ENCODE measurements at places on chromosomes 3 and 15.

DNA sequence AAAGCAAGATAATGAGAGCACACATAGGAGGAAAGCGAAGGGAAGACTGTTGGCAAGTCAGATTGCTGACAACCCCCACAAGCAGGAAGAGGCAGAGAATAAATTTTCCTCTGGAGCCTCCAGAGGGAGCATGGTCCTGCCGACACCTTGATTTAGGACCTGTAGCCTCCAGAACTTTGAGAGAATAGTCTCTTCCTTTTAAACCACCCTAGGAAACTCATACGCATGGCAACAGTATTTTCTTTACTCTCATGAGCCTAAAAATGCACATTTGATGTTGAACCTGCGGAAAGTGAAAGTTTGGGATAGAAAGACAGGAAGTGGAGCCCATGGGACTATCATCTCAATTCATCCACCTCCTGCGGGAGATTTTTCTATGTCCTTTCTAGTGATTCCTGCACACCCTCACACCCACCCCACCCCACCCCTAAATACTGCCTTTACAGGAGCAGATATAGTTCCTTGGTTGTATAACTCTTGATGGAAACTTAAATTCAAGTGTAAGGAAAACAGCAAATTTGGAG is 116.7 kb upstream of the LPP start:
- no peaks in the 10 kb centered on the region for H3K36me3 ChIP-seq
- no peak overlapping the region for H3K27ac ChIP-seq
- DNase-seq: no peak

GRCh38 chr3:111979434-111980038 is 710 bp downstream of the ABHD10 start:
- no peak for DNase-seq
- peaks cover 47% of the 10 kb centered on the region for H3K36me3 ChIP-seq
- peak overlapping the region; percentile 82 for H3K4me3 ChIP-seq
- H3K27me3 ChIP-seq: no peaks in the 10 kb centered on the region
- H3K4me1 ChIP-seq: peaks cover 2% of the 10 kb centered on the region

DNA sequence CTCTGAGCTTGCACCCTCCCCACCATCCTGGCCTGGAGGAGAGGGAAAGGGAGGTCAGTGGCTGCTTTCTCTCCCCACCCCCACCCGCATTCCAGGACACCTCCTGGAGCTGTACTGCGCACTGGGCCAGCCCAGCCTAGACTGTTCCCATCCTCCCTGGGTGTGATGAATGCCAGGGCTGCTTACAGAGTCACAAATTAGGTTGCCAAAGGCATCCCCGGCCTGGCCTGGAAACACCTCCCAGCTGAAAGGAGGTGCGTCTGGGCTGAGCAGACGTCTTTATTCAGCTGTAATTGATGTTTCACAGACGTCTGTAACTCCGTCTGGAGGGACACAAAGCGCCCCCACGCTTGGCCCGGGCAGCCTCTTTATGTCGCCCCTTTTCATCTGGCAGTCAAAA is 47.6 kb downstream of the RHCG start:
- peaks cover 49% of the 10 kb centered on the region for H3K27me3 ChIP-seq
- H3K36me3 ChIP-seq: no peaks in the 10 kb centered on the region
- no peak overlapping the region for H3K27ac ChIP-seq
- no peak for DNase-seq

DNA sequence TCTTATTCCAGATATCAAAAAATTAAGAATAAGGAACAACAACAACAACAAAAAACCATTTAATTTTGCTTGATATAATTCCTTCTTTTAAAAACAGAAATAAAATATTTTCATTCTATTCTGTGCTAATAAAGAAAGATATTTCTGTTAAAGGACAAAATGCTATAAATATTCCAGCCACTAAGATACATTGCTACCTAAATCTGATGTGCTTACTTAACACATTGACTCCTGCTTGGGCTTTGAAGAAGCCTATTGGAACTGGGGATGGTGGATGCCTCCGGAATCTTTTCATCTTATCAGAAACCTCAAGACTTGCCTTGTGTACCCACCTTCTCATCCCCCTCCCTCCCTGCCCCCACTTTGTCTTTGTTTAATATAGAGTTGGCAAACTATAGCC is 320.2 kb downstream of the MEX3B start:
- DNase-seq: no peak
- H3K4me3 ChIP-seq: no peak overlapping the region
- no peaks in the 10 kb centered on the region for H3K36me3 ChIP-seq
- no peak overlapping the region for H3K27ac ChIP-seq
- no peaks in the 10 kb centered on the region for H3K4me1 ChIP-seq

GRCh38 chr15:60704717-60705116 is 225.8 kb upstream of the ICE2 start:
- no peak overlapping the region for H3K27ac ChIP-seq
- DNase-seq: no peak
- peaks cover 2% of the 10 kb centered on the region for H3K4me1 ChIP-seq
- H3K27me3 ChIP-seq: no peaks in the 10 kb centered on the region

DNA sequence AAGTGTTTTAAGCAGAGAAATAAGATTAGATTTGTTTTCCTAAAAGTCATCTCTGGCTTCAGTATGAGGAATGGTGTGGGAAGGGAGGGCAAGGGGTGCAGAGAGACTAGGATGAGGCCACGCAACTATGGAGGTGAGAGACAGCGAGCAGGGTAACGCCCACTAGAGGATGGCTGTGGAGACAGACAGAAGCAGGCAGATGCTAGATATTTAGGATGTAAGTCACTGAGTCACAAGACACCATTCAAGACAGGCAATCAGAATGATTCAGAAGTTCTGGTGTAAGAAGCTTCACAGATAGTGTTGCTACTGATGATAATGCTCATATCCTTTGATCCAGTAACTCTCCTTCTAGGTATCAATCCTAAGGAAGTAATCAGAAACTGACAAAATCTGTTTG is 19.1 kb downstream of the HSPBAP1 start:
- no peak overlapping the region for H3K27ac ChIP-seq
- H3K4me1 ChIP-seq: peaks cover 2% of the 10 kb centered on the region
- H3K4me3 ChIP-seq: no peak overlapping the region
- H3K27me3 ChIP-seq: no peaks in the 10 kb centered on the region

- DNase-seq: no peak
- H3K27ac ChIP-seq: no peak overlapping the region
Observed at GRCh38 chr3:157573780-157574378, 70.7 kb upstream of the VEPH1 start.

DNA sequence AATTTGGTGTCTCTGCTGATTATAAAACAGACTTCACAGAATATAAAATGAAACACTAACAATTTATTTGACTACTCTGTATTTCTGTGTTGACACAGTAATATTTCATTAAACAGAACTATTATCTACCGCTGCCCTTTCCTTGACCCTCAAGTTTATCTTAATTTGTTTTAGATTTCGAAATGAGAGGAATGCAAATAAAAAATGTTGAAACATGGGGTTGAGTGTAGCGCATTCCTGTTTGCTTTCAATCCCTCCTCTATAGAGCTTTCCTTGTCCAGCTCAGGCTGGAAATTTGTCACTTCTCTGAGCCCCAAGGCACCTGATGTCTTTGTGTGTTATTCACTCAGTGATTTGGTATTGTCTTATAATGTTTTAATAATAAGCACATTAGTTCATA is 550.2 kb downstream of the ZBBX start:
- no peak overlapping the region for H3K27ac ChIP-seq
- H3K36me3 ChIP-seq: no peaks in the 10 kb centered on the region
- no peak for DNase-seq
- H3K4me1 ChIP-seq: no peaks in the 10 kb centered on the region

DNA sequence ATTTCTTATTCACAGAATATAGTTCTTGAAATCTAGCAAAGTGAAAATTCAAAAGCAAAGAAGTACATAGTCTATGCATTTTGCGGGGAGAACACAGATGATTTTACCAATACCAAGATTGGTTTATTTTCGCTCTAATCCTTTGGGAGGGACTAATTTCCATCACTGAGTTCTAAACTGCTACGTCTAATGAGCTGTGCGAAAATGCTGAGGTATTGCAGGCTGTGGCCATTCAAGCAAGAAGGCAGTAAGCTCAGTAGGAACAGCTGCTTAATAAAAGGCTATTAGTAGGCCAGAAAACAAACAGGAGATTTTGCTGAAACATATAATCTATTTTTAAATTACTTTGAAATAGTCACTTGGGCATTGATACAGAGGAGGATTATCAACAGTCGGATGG is 379.0 kb downstream of the CNTN4 start:
- no peak overlapping the region for H3K27ac ChIP-seq
- no peak for DNase-seq
- H3K4me1 ChIP-seq: no peaks in the 10 kb centered on the region
- no peak overlapping the region for H3K4me3 ChIP-seq

DNA sequence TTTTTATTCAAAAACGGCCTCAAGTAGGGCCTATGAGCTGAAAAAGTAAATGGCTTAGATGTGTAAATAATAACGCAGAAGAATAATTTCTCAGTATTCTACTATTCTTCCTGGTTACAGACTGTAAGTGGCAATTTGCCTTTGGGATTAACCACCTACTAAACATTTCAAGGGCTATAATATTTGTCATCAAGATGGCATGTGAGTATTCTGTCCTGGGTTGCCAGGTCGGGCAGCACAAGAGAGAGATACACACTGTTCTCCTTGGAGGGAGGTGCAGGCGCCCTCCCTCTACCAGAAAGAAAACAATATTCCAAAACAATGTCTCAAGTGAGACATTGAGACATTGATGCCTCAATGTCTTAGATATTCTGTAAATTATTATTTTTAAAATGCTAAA is 278.4 kb downstream of the OCA2 start:
- H3K4me3 ChIP-seq: no peak overlapping the region
- H3K36me3 ChIP-seq: no peaks in the 10 kb centered on the region
- no peak overlapping the region for H3K27ac ChIP-seq
- no peaks in the 10 kb centered on the region for H3K4me1 ChIP-seq
- H3K27me3 ChIP-seq: no peaks in the 10 kb centered on the region
- DNase-seq: no peak

Data from neuronal stem cell (in vitro differentiated cells).